ENCODE measurements at places on chromosomes 4 and X.

GRCh38 chrX:106917830-106918500 is 2.2 kb upstream of the CLDN2 start:
- DNase-seq = peak; percentile 74

DNA sequence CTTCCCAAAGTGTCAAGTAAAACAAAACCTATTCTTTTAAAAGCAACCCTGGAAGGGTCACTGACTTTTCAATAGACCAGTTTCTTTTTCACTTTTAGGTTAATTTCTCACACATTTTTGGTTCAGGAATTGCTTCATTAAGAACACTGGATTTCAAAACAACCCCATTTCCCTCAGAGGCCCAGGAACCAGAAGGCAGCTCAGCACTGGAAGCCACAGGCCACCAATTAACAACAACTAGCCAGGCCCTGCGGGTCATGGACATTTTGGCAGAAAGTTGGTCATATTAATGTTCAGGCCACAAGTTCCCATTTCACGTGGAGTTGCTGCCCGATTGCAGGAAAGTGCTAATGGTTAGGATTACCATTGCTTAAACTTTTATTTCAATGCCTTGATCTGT is 39.8 kb downstream of the HAND2 start:
- no peak for DNase-seq

DNA sequence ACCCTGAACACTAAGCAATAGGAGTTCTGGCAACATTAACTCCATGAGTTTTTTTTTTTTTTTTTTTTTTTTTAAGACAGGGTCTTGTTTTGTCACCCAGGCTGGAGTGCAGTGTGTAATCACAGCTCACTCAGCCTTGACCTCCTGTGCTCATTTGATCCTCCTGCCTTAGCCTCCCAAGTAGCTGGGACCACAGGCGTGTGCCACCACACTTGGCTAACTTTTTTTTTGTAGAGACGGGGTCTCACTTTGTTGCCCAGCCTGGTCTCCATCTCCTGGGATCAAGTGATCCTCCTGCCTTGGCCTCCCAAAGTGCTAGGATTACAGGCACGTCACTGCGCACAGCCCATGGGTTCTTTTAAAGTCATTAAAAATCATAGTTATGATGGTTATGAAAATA is 5.1 kb downstream of the RHOH start:
- no peak for DNase-seq

GRCh38 chr4:123068081-123068480 is 145.7 kb upstream of the NUDT6 start:
- no peak for DNase-seq

GRCh38 chrX:38552721-38553120 is 8.6 kb upstream of the TSPAN7 start:
- DNase-seq = no peak

DNA sequence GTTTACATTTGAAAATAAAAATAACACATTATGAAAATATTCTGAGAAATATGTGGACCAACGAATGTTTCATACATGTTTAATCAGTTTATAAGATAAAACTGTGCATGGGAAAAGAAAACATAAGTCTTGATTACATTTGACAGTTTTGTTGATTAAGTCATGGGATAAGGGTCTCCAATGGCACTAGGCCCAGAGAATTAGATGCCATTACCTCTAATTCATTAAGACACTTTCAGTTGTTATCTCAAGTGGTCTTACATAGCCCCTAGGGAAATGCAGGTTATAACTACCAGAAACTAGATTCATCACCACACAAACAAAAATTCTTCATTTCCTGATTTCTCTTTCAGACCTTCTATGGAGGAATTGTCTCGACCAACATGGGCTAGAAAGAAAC is 300.8 kb downstream of the PCDH7 start:
- no peak for DNase-seq

DNA sequence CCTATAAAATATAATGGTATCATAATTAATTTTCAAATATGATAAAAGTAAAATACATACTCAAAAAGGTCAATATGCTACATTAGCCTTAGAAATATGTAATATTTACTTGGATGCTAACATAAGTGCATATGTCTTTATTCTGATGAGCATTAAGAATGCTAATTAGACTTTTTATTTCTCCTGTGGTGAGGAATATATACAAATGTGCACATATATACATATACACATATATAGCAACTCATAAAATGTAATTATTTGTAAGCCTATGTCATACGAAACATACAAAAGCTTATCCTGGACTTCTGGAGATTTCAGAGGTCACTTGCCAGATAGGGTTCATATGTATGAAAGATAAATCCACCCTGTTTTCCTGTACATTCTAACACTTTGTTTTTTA is 11.1 kb downstream of the PLA2G12A start:
- no peak for DNase-seq

DNA sequence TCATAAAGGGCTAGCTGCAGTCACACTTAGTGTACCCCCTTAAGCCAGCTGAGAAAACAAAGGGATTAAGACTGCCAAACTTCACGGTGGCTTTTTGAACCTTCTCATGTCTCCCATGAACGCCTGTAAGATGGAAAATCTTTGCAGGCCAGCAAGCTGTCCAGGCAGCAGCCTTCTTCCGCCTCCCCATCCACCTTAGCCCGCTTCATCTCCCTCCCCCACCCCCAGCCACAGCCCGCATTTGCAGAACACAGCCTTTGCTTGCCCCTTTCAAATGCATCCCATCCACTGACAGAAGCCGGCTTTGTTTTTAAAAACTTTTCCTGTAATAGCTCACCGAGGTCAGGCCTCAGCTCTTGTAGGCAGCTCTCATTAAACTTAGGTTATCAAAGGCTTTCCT is 113.8 kb upstream of the FAM9B start:
- DNase-seq = no peak

DNA sequence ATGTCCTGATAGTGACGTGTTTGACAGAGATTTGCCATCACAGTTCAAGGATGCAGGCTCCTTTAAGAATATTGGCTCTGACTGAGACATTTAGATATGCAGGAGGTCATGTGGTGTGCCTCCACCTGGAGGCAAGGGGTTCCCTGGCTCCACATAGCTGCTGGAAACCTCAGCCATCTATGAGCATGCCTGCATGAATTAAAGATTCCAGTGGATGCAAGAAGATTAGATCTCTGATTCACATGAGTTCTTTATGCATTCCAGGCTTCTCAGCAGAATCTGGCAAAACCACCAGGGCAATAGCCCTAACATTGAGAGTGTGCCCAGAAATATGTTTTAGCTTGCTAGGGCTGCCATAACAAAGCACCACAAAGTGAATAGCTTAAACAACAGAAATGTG is 298.5 kb upstream of the AADAT start:
- DNase-seq = no peak

GRCh38 chr4:70772929-70773555 is 51.3 kb downstream of the RUFY3 start:
- no peak for DNase-seq

GRCh38 chr4:75002381-75002780 is 69.5 kb downstream of the PARM1 start:
- no peak for DNase-seq

- DNase-seq = peak; percentile 75
Observed at GRCh38 chr4:128191115-128191781, 96.4 kb downstream of the PGRMC2 start.

DNA sequence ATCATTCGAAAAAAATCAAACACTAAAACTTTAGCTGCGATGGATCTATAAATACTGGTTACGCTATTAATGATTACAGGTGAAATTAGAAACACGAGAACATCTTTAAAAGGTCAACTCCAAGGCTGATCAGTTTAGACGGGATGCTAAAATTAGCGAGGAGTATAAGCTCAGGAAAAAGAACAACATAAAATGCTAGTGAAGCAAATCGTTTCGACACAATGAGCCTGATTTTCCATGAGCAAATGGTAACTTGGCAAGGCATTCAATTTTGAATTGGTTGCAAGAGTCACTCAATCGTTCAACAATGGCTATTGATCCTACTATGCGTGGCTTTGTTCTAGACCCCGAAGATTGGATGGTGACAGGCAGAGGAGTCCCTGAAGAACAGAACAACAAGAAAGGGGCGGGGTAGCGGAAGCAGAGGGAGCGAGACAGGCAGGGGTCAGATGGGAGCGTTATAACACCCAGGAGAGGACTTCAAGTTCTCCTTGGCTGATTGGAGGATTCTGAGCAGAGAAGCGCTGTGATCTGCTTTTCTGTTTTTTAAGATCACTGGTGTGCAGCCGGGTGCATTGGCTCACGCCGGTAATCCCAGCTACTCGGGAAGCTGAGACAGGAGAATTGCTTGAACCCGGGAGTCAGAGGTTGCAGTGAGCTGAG is 146.5 kb downstream of the RBM47 start:
- DNase-seq = no peak

DNA sequence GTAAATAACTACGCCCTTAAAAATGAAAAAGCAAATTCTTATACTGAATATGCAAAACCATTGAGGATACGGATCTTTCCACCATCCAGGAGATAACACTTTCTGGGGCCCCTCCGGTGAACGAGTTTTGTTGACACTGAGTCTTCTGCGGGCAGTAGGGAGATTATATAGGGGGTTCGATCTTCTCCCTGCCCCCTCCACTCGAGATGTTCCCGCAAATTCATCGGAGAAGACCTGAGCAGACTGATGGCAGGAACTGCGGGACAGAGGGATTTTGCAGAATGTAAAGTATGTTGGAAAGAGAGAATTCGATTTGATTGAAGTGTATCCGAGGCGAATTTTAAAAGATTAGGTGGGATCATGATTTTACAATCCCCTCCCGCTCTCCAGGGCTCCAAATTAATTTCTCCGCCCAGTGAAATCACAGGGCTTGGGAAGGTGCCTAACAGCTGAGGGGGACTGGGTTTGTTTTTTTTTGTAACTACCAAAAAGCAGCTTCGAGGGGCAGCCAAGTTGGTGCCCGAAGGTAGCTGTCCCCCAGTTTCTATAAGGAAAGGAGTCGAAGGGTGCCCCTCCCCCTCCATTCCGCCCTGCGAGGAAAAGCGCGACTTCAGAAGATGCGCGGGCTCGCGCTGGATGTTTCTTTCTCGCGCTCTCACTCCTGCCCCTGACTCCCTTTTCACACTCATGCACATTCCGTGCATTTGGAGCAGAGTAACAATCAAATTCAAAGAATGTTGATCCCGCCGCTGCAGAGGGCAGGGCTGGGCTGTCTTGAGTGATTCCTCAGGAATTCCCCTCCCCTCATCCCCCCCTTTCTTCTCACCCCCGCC is 1.2 kb downstream of the TMEM255A start:
- DNase-seq = no peak

GRCh38 chr4:112813790-112814189 is 176.8 kb downstream of the LARP7 start:
- no peak for DNase-seq

DNA sequence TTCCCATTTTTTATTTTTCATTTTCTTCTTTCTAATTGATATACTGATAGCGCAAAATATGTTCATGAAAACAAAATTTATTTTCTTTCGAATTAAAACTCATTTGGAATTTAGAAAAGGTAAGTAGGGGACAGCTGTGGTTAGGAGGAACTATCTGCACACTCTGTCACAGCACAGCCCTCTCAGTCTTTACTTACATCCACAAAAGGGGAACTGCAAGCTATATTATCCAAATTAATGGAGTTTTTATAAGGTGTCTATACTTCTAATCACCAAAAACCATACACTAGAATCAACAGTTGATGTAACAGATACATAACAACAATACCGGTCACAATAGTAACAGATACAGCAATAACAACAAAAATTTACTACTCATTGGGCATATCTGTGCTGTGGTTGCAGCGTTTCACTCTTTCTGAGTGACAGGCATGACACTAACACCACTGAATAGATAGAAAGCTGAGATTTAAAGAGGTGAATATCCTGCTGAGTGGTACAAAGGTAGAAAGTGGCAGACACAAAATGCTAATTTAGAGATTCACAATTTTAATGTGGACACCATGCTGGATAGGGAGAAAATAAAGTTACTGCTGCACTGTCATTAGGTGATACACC is 160.7 kb downstream of the PPP3CA start:
- no peak for DNase-seq

- DNase-seq = no peak
Observed at GRCh38 chr4:11456401-11456800, 27.7 kb upstream of the HS3ST1 start.

GRCh38 chrX:17662391-17662790 is 74.9 kb upstream of the SCML1 start:
- no peak for DNase-seq

DNA sequence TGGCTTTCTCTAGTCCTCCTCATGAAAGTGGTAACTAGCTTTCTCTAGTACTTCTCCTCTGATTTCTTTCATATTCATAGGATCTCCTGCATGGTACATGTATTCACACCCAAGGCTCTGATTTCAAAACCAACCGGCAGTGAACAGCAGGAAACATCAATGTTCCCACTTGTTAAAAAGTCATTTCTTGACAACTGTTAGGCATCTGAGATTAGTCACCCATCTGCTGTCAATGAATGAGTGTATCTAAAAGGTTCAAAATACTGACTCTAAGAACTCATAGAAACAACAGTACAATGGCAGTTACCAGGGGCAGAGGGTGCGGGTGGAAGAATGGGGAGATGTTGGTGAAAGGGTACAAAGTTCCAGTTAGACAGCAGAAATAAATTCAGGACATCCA is 31.5 kb upstream of the PUDP start:
- DNase-seq = no peak

GRCh38 chr4:52837716-52838558 is 24.2 kb upstream of the RASL11B start:
- DNase-seq = no peak

GRCh38 chr4:52069571-52069970 is 18.5 kb downstream of the SPATA18 start:
- DNase-seq = no peak

DNA sequence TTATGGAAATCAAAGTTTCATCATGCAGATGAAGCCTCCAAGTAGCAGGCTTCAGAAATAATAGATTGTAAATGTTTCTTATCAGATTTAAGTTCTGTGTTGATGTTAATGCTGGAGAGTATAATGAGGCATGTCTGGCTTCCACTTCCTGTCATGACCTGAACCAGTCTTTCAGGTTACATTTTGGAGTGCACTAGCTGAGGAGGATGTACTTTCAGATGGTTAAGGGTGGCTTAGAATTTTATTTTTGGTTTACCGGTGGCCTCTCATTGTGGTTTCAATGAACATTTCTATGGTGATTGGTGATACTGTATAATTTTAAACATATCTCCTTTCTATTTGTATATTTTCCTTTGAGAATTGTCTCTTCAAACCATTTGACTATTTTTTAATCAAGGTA is 890.4 kb downstream of the SH3BGRL start:
- peak; percentile 14 for DNase-seq

DNA sequence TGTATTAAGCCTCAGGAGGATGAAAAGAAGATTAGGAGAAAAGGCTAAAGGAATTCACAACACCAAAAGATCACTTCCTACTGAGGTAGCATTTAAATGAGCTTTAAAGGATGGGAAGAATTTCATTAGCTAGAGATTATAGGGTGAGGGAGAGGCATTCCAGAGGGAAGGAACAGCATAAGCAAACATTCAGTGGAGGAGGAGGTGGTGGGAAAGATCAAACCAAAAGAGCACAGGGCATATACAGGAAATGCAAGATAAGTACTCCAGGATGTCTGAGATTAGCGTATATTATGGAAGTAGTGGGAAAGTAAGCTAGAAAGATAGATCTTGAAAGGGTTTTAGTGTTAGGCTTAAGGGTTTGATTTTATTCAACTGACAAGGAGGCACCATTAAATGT is 84.8 kb downstream of the COL4A6 start:
- DNase-seq = no peak

All from DND-41 (cell line).